ENCODE measurements at places on chromosomes 11 and 22.

DNA sequence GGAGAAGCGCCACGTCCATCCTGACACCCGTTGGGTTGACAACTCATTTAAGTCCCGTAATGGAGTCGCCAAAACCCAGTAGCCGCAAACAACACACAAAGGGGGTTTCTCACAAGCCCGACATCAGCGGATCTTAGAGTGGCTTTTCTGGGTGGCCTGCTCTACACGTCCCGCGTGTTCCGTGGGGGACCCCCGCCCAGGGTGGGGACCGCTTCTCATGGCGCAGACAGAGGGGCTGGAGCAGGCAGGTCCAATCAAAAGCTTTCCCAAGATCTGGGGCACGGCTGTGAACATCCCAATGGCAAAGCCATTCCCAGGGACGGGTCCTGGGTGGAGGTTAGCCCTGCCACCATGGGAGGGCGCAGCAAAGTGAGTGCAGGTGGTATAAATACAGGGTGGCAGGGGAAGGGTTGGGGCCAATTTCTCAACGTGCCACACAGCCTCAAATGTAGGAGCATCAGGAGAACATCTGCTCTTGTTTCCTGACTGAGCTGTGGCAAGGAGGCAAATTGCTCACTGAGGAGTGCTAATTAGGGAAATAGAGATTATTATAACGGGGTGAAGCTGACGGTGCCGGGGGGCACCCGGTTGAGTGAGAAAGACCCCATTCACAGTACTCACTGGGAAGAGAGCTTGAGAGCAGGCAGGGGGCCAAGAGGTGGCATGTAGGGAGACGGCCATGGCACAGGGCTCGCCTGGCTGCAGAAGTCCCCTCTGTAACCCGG lies 1447.2 kb downstream of the TBC1D22A start:
- no peak for DNase-seq

DNA sequence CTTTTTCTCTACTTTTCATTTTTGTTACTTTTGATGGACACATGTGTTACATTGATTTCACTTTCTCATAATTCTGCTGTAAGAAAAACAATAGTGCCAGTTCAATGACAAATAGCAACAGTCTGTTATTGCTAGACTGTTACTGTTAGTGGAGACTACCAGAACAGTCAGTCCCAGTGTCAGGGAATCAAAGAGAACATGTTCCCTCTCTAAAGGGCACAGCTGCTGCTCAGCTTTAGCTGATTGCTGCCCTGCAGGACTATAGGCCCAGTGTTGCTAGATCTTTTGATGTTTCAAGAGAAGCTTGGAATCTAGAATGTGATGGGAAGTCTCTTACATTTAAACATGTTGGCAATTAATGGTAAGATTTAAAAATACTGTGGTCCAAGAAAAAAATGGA lies 3.4 kb downstream of the BIRC3 start:
- peak; percentile 31 for DNase-seq

- no peak for DNase-seq
Observed at GRCh38 chr11:129973068-129973467, 29.6 kb downstream of the PRDM10 start.

GRCh38 chr11:28566339-28567089 lies 458.3 kb downstream of the METTL15 start:
- no peak for DNase-seq

DNA sequence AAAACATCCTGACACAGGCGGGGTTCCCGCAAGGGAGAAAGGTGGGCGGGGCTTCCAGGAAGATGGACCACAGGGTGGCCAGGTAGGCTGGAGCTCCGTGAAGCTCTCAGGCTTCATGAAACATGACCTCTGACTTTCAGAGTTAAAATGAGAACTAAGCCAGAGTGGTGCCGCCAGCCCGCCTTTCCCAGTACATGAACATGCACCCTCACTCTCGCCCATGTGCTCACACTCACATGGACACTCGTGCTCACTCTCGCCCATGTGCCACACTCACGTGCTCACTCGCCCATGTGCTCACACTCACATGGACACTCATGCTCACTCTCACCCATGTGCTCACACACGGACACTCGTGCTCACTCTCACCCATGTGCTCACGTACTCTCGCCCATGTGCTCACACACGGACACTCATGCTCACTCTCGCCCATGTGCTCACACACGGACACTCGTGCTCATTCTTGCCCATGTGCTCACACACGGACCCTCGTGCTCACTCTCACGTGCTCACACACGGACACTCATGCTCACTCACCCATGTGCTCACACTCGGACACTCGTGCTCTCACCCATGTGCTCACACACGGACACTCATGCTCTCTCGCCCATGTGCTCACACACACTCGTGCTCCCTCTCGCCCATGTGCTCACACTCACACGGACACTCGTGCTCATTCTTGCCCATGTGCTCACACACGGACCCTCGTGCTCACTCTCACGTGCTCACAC lies 10.0 kb downstream of the RNH1 start:
- DNase-seq = no peak

GRCh38 chr11:47986219-47986618 lies 5.9 kb downstream of the PTPRJ start:
- no peak for DNase-seq

- DNase-seq = no peak
Observed at GRCh38 chr11:122664188-122664587, 8.7 kb downstream of the UBASH3B start.

DNA sequence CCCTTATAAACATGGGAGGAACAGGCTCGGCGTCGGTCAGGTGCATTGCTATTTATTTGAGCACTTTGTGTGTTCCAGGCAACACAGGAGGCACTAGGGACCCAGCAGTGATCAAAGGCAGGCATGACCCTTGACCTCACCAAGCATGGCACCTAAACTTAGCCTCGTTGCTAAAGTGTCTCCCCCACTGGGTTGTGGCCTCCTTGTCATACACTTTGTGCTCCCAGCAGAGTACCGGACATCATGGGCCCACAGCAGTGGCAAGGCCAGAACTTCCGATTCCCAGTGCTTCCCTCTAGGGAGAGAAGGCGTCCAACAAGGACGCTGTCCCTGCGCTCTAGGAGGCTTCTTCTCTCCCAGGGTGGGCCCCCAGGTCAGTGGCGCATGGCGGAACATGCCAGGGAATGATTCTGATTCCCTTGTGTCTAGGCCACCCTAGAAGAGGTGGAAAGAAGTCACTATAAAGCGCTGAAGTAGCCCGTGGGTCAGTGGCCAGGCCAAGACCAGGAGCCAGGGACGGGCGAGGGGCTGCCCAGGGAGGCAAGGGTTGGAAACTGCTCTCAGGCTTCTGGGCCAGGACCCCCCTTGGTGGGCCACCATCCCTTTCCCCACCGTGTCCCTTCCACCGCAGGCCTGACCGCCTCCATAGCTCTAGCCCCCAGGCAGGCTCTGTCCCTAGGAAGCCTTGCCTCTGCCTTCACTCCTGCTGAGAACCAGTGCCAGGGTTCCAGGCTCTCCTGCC lies 19.7 kb downstream of the TOM1 start:
- DNase-seq = no peak

DNA sequence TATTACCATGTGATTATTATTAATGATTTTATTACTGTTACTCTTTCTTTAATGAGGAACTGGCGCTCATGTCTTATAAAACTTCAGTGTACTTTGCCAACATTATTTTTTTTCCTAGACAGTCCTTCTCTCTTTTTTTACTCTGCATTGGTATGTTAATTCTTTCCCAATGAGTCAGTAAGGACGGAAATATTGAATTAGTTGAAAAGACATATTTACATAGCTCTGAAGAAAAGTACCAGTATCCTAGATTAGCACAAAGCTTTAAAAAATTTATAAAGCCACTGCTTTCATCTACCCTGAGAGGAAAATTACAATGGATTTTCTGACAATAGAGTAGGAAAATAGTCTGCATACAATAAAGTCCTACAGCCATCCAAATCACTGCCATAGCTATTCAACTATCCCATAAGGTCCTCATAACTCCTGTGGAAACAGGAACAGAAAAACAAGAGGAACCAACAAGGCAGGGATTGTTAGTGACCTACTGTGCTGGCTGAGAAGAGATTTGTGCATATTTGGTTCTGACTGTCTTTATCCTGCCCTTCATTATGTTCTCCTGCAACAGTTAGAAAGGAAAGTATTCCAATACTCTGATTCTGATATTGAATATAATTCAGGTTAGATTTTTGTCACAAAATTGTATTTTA lies 314.4 kb downstream of the AASDHPPT start:
- no peak for DNase-seq

DNA sequence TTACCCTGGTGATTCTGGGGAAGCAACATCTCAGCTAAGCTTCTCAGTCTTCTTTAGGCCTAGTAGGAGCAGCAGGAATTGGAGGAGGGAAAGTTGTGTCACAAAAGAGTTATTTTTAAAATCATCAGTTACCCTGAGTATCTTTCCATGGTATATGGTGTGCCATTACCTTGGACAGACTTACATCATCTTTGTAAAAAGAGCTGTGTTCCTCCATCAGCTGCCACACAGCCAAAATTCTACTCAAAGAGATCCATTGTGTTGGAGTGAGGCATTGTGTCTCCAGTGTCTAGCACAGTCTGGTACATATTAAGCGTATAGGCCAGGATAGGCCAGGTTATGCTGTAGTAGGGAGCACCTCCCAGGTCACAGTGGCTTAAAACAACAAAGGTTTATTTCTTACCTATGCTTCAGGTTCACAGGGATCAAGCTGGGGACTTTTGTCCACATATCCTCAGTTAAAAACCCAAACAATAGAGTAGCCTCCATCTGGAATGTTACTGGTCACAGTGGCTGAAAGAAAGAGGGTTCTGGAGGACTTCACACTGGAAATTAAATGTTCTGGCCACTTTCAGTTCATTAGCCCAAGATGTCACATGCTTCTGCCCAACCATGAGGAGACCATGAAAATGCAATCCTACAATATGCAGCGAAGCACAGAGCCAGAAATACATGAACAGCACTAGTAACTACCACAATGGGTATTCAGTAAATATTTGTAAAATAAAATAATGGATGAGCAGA lies 9.9 kb upstream of the TMPRSS5 start:
- no peak for DNase-seq

DNA sequence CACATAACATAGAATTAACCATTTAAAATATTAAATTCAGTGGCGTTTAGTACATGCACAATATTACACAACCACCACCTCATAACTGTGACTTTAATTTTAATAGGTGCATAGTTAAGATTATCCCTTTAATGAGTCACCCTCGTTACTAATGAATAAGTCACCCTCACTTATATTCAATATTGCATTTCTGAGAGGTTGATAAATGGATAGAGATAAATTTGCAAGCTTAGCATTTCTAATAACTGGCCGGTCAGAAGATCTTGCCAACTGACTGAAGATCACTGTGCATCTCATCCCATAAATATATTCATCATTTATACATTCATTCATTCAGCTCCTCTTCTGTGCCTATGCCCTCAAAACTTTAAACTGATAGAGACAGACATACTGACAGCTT lies 243.7 kb downstream of the TTC28 start:
- no peak for DNase-seq

DNA sequence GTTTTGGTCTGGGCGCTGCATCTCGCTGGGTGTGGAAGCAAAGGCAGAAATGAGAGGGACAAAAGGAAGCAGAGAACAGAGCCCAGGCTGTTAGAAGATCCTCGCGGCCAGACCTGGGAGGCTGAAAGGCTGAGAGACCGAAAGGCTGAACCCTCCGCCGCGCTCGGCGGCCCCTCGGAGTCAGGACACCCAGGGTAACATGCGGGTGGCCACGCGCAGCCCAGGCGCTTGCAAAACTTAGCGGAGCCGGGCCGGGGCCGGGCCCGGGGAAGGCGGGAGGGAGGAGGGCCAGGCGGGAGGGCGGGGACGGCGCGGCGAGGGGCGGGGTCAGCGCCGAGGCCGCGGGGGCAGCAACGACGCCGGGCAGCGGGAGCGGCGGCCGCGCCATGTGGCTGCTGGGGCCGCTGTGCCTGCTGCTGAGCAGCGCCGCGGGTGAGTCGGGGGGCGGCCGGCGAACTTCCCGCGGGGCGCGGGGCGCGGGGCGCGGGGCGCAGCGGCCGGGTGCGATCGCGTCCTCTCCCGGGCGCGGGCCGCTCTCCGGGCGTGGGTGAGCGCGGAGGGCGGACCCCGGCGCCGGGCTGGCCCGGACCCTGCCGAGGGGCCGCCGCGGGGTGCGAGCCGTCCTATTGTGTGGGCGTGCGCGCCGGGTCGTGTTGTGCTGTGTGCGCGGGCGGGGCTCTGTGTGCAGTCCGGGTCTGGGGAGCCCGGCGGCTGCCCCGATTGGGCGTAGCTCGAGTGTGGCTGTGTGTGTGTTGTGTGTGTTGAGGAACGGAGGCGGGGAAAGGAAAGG lies at the start of gene LDLRAD3:
LDLRAD3 (plus strand) TSS at position 350 of the 790 bp plus-strand sequence; CDS start at position 387, 37 bp downstream.
- DNase-seq = peak; percentile 23

- DNase-seq = no peak
Observed at GRCh38 chr22:50561401-50562358, 1.0 kb downstream of the SYCE3 start.

DNA sequence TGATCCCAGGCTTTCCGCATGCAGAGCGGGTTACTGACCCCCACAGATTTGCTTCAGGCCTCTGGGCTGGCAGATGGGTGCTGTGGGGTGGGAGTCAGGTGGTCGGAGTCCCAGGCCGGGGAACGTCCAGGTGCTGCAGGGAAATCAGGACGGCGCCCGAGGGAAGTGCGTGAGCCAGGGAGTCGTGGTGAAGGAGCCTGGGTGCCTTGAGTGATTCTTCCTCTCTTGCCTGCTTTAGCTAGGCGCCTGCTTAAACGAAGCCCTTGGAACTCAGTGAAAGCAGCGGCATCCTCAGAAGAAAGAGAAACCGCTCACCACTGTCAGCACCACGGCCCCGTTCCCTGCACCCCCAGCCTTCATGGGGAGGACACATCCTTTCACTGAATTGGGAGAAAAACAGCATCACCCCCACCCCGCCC lies 455.6 kb downstream of the BRD1 start:
- no peak for DNase-seq

- DNase-seq = no peak
Observed at GRCh38 chr22:44486538-44486937, 11.5 kb downstream of the RTL6 start.

GRCh38 chr22:37378642-37379058 lies 48.6 kb downstream of the ELFN2 start:
- DNase-seq = no peak

DNA sequence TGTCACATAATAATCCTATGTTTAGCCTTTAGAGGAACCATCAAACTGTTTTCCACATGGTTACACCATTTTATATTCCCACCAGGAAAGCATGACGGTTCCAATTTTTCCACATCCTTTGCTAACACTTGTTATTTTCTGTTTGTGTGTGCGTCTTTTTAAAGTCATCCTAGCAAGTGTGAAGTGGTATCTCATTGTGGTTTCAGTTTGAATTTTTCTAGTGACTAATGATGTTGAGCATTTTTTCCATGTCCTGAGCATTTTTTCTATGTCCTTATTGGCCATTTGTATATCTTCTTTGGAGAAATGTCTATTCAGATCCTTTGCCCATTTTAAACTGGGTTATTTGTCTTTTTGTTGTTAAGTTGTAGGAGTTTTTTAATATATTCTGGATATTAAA lies 53.7 kb upstream of the DEPDC7 start:
- no peak for DNase-seq

DNA sequence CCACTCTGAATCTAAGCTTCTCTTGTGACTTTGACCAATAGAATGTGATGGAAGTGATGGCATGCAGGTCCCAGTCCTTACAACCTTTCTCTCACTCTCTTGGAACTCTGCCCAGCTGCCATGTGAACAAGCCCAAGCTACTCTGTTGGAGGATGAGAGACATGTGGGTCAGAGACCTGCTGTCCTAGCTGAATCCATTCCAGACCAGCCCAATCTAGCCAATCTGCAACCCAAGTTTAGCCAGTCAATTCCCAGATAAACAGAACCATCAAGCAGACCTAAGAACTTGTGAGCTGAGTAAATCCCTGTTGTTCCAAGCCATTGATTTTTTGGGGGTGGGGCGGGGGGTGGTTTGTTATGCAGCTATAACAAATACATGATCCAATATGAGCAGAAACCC lies 69.2 kb upstream of the GRK3 start:
- DNase-seq = no peak
